ENCODE measurements at places on chromosomes 13 and 19. TPM values are rescaled to one million over a fixed set of nuclear protein-coding genes. Genes with fewer than 3 reads are reported as not detected.

Gene CRB3
- total RNA-seq, result not detected

Gene FUT3
- not detected for total RNA-seq

Gene SIAH3
- under 0.01 TPM for total RNA-seq

Gene SIGLECL1
- not detected for total RNA-seq

Gene OSCAR
- 0.52 TPM for total RNA-seq

Gene IGFL1
- total RNA-seq, result not detected

Gene FSD1
- not detected for total RNA-seq

Gene ATP8A2
- total RNA-seq, result 2.1 TPM

Data from skeletal muscle tissue (tissue), 5 donors.